ENCODE measurements at places on chromosomes 2 and 18.

DNA sequence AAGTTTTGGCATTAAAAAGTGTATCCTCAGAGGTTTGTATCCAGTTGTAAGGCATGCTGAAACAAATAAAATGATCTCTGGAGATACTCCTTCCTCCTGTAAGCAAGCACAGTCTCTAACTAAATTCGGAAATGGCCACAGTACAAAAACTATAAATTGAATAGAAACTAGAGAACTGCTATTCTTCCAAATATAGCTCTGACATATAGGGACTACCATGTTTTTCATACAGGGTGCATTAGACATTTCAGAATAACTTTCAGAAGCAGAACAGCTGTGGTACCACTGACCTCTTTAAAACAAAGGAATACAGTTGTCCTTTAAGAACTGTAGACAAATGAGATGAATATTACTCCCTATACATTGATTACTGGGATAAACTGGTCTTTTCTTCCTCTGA is 568.5 kb downstream of the ARHGAP15 start:
- DNase-seq = no peak

DNA sequence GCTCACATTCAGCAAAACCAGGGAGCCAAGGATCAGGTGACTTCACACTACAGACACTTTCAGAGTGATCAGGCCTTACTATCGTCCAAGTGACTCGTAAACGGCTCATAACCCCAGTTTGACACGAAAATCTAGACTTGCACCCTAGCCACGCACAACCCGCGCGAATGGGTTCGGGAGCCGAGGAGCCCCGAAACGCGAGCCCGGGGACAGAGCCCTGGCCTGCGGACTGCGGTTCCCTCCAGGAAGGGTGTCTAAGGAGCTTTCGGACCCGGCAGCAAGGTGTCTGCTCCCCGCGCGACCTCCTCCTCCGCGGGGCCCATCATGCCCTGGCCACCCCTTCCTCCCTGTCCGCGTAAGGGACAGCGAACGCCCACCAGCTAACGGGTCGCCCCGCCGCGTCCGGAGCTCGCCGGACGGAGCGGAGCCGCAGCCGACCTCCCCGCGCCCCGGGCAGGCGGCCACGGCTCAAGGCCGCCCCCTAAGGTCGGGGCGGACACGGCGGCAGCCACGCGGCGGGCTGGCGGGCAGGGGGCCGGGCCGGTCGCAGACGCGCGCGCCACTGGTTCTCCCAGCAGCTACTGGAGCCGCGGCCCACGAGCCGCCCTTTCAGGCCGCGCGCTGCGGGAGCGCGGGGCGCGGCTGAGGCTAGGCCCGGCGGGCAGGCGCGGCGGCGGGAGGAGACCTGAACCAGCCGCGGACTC is 575 bp downstream of the ATL2 start:
- no peak for DNase-seq

DNA sequence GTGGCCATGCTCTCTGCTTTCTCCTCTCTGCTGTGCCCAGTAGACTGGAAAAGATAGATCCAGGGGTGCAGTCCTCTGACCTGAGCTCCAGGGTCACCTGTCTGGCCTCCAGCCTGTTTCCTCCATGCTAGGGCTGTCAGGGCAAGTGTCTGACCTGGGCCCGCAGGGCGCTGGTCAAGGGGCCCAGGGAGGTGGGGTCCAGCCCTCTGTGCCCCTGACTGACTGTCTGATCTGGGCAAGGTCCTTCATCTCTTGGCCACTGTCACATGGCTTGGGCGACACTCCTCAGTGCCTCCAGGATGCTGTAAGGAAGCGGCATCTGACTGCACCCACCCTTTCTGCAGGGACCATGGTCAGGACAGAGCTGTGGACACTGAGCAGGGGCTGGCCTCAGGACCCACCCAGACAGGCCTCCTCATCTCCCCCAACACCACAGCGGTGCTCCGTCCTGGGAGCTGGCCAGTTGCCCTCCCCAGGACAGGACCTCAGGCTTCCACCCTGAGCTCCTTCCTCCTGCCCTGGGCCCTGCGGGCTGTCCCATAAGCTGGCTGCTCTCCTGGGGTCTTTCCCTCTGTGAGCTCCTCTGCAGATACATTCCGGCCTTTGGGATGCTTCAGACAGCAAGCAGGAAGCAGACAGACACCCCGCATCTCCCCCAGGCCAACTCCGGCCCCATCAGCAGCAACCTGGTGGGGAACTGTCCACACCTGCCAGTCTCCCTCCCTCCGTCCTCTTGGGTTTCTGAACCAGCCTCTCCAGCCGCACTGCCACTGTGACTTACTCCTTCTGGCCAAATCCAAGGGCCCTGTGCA is 21.2 kb upstream of the ALPI start:
- no peak for DNase-seq

- DNase-seq = no peak
Observed at GRCh38 chr2:202335791-202336467, 40.2 kb upstream of the BMPR2 start.

DNA sequence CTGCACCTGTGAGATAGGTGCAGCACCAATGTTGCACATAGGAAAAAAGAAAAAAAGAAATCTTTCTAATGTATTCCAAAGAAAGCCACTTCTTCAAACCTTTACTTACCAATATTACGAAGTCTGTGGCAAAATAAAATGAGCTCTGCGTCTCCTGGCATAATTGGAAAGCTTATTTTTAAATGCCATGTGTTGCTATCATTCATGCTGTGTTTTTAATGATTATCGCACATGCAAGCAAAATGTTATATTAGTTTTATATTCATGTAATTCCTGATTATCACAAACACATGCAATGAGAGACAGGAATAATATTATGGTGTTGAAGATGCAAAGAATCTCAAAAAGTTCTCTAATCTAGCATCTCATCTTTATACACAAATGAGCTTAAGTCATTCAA is 47.0 kb upstream of the PARD3B start:
- DNase-seq = no peak

- no peak for DNase-seq
Observed at GRCh38 chr2:200199576-200200263, 106.8 kb upstream of the SPATS2L start.

GRCh38 chr2:164046040-164046439 is 310.2 kb upstream of the FIGN start:
- no peak for DNase-seq
